RCC 7860 (cell line): ENCODE measurements at places on chromosomes 5 and 9.

DNA sequence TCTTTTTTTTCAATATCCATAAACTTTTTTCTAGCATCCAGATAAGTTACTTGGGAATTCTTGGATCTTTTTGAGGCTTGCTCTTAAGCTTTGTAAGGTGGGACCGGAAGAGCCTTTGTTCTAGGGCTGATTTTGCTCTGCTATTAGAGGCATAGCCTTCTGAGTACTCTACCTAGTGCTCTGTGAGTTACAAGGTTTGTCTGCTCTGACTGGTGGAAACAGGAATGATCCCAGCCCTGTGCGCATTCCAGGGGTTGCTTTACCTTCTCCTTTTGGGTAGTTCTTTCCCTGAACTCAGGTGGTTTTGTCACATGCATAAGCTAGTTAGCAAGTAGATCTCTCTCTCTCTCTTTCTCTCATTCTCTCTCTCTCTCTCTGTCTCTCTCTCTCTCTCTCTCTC is 180.8 kb upstream of the PCSK5 start:
- DNase-seq, result no peak

DNA sequence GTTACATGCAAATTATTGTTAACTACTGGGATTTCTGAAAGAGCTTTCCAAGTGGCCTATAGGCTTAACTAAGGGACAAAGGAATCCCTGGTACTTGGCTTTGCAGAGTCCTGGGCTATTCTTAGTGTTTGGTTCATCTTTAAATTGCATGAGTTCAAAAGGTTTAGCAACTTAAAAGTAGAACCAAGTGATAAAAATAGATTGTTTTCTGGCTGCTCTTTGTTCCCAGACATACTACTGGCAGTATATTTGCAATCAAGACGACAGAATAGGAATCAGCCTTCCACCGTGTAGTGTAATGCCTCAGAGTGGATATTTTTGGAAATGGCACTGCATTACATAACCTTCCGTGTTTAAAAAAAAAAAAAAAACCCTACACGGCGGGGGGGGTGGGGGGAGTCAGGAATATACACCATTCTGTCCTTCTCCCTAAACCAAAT is 1.0 kb downstream of the NREP start:
- no peak for DNase-seq

GRCh38 chr5:146363161-146363874 is 24.7 kb downstream of the POU4F3 start:
- no peak for DNase-seq

GRCh38 chr5:124870070-124870469 is 123.6 kb upstream of the ZNF608 start:
- no peak for DNase-seq
